ENCODE measurements at places on chromosomes 1 and 21.
A peak's percentile ranks its signal among the peaks of the same experiment; 100 is the strongest.

DNA sequence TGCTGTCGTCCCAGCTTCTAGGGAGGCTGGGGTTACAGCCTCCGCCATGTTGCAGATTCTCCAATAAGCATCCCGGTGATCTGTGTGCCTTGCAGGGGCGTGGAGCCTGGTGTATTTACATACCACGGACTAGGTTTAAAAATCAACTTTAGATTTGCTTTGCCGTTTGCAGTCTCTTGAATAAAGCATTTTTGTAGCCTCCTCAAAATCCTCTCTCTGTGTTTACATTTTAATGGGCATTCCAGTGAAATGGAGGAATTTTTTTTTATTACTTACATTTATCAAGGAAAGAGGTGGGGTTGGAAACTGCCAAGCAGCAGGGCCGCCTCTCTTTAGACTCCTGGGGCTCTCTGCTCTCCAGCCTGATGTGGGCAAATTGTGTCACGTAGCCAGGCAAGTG is 437.5 kb upstream of the VAMP3 start:
- no peak for DNase-seq

DNA sequence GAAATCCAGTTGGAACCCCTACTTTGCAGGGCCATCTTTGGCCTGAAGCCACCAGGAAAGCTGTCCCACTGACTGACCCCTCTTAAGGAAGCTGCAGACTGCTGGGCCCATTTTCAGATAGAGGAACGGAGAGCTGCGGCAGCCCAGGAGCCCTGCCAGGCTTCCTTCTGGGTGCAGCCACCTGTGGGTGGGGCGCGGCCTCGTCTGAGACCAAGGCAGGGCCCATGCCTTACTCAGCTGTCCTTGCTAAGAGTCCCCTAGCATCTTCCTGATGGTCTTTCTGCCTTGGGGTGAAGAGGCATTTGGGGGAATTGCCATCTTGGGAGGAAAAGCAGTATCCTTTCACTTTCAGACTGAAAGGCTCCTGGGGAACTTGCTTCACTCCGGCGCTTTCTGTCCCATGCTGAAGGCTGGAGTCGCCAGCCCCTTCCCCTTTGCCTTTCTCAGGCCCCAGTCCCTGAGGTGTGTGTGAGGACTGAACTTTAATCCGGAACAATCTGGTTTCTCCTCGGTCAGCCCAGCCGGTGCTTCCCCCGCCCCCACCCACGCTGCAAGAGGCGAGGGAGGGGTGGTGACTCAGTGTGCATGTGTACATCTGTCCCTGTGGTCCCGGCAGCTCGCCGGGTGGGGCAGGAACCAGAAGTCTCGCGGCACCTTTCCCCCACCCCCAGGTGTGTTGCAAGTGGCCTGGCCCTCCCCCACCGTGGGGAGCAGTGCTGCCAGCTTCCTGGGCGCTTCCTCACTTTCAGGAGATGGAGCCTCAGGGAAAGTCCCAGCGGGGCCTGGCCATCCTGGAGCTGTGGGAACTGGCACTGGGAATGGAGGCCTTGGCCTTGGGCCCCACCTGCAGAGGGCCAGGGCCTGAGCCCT is 5.1 kb downstream of the ZC3H12A start:
- peak; percentile 90 for DNase-seq

DNA sequence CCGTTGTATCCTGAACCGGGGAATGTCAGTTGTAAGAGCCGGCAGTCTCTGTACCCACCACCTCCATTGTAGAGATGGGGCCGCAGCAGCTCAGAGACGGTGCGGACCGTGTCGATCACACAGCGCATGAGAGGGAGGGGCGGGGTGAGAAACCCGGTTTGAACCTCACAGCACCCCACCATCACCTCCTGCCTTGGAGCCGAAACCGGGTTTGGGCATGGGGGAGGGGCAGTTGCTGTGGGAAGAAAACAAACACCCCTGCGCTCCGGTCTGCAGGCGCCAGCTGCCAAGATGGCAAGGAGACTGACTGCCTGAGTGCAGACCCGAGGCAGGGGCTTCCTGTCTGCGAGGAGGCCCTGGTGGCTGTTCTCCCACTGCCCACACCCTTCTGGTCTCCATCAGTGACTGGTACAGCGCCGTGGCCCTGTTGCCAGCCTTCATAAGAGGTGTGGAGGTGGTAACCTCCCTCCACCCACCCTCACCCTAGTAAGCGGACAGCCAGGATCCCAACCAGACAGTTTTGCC is 69.2 kb upstream of the SSBP3 start:
- DNase-seq: no peak

GRCh38 chr1:3505161-3505560 is 50.7 kb downstream of the ARHGEF16 start:
- no peak for DNase-seq

- DNase-seq: no peak
These were observed 647 bp downstream of the S100A8 start for GRCh38 chr1:153389973-153390879.

- no peak for DNase-seq
These were observed 66.1 kb downstream of the LGR6 start for GRCh38 chr1:202259705-202260104.

GRCh38 chr1:185316163-185317033 is 645 bp downstream of the IVNS1ABP start:
- DNase-seq: peak; percentile 95

- no peak for DNase-seq
These were observed 651.9 kb downstream of the MRPL39 start for GRCh38 chr21:24955275-24955961.

- no peak for DNase-seq
These were observed 21.8 kb downstream of the PPT1 start for GRCh38 chr1:40075266-40075665.

DNA sequence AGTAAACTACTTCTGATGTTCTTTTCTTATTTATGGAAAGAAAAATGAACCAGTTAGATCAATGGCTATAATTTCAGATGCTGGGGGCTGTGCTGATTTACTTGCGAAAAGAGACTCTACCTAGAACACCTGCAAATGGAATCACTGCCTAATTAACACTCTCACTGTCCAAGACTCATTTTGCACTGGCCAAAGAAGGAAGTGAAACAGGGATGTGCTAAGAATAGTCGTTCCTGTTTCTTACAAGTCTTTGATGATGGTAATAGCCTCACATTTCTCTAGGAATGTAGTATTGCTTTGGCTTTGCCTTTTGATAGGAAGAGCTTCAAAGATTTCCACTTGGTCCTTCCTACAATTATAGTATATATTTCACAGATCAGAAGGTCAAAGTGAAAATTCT is 12.7 kb upstream of the TSNAX start:
- DNase-seq: no peak

DNA sequence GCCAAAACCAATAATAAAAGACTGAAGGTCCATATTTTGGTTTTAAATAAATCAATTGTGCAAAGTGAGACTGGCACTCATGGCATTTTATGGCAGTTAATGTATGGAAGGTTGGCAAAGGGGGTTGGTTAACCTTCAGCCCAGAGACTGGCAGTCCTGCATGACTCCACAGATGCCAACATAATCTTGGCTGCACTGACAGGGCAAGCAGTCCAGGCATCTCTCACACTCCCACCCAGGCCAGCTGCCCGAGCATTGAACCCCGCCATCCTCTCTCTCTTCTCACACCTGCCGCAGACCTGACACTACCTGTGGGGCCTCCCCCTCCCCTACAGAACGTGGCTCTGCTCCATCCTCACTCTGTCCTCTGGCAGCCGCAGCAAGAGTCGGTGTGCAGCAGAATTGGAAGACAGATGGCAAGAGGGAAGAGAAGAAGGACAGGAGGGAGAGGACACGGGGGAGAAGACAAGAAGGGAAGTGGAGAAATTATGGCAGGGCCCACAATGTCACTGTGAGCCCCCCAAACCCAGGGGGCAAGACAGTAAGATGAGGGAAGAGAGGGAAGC is 43.7 kb downstream of the ITPKB start:
- DNase-seq: no peak

- DNase-seq: no peak
These were observed 55.2 kb downstream of the FGGY start for GRCh38 chr1:59352065-59352464.

DNA sequence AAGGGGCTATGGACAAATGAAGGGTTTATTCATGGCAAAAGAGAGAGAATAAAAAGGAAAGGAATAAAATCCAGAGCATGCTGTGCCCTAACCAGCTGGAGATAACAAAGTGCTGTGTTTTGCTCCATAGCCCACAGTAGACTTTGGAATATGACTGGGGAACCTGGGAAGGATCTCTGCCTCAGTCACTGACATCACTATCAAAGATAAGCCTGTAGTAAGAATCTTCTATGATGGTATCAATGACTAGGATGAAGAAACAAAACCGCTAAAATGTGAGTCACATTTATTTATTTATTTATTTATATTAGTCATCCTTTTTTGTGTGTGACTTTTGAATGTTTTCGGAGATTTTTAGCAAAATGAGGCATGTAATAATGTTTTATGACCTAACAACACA is 56.3 kb downstream of the NVL start:
- no peak for DNase-seq

- DNase-seq: peak; percentile 28
These were observed 42.1 kb upstream of the NBPF3 start for GRCh38 chr1:21397813-21398188.

DNA sequence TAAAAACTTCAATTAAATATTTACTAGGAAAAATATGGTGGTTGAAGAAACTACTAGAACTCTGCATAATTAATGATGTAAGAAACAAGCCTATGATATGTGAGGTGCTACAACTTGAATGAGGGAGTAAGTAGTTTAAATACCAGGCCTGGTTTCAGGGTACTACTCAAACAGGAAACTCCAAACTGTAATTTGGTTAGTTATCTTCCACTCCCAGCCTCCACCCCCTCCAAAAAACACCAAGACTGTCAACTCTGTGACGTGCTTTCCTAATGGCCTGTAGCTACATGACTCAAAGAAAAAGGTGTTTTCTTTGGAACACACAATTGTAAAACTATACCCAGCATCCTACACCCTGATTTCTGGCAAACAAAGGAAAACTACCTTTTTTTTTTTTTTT is 55.9 kb upstream of the RCC1 start:
- peak; percentile 55 for DNase-seq

DNA sequence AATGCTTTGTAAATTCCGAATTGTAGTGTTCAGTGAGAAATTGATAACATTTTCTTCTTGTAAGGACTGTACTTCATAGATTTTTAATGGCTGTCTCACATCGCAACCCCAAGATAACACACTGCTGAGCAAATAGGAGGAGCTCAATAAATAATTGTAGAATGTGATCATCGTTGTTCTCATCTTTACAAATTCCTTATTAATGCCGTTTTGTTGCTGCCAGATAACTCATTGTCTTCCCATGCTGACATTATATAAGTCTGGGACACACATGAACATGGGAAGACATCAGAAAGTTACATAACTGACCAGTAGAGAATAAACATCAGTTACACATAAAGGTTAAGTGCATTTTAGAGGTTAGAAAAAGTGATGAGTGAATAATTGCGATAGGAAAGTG is 46.4 kb upstream of the TSPAN2 start:
- DNase-seq: no peak

DNA sequence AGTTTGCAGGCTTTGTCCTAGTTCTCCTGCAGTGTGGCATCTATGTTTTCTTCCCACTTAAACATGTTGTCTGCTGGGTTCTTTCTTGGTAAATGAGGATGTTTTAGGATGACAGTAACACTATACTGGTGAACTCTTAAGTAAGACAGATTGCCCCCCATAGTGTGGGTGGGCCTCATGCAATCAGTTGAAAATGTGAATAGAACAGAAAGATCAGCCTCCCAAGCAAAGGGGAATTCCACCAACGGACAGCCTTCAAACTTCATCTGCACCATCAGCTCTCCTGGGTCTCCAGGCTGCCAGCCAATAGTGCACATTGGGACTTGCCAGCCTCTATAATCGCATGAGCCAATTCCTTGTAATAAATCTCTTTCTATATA is 10.7 kb upstream of the TARBP1 start:
- no peak for DNase-seq

DNA sequence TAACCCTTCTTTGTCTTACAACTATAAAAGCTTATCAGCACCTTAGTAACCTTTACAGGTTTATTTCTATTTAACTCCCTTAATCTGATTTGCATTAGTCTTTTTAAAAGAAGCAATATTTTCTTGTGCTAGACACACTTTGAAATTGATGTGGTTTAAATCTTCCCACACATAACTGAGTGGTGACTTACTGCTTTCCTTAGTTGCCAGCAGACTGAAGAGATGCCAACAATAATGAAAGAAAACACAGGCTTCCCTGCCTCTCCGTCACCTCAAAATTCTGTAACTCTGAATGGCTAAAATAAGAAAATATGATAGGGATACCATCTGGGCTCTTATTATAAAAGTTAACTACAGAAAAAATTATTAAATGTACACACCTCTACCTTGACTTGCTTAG is 196.8 kb downstream of the PTBP2 start:
- DNase-seq: no peak

DNA sequence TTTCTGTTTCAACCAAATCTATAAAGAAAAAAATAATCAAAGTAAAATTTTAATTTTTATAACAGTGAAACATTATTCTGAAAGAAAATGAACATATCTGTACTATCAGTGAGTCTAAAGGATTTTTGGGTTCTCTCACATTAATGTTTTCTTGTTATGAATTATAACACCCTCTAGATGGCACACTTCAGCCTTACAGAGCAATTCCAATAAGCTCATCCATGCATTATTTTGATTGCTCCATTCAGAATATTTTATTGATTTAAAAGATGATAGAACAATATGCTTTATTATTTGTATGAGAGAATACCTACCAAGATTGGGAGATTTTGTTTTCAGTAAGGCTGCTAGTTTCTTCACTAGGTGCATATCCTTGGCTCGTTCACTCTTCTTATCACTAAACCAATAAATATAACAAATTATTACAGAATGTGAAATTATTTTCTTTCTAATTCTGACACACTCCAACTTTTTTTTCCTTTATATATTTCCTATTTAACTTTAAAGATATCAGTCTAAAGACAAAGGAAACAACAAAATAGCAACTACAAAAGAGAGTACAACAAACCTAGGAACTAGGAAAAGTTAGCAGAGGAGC is 82.4 kb downstream of the RAB3GAP2 start:
- no peak for DNase-seq

DNA sequence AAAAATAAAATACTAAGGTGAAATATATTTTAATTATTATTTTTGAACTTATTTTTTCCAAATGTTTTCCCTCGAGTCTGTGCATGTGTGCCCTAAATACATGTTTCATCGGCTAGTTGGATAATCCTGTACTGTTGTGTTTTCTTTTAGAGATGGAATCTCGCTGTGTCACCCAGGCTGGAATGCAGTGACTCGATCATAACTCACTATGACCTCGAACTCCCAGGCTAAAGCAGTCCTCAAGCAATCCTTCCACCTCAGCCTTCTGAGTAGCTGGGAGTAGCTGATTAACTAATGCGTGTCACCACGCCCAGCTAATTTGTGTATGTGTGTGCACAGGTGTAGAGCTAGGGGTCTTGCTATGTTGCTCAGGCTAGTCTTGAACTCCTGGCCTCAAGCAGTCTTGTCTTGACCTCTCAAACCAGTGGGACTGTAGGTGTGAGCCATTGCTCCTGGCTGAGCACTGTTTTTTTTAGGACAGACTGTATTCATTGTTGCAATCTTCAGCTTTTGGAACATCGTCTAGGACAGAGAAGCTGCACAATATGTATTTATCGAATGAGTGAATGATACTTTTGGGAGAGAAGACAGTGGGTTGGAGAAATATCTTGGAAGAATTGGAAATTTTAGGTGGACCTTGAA is 4.8 kb upstream of the TMCO1 start:
- DNase-seq: no peak

GRCh38 chr21:44357064-44357837 is 3.8 kb downstream of the TRPM2 start:
- DNase-seq: no peak

All from activated CD4-positive, alpha-beta T cell treated with anti-CD3 and anti-CD28 coated beads, Interleukin-2, amount 50 U/mL, for 48 hours (primary cell).